ENCODE measurements at places on chromosomes 12 and 14.

GRCh38 chr12:76872415-76872814 lies 6.4 kb downstream of the CSRP2 start:
- DNase-seq: no peak

- DNase-seq: no peak
These were observed at the start of gene SAMD4A for GRCh38 chr14:54566410-54567223. SAMD4A (plus strand) TSS chr14:54567128; CDS start chr14:54567917, 789 bp downstream.

DNA sequence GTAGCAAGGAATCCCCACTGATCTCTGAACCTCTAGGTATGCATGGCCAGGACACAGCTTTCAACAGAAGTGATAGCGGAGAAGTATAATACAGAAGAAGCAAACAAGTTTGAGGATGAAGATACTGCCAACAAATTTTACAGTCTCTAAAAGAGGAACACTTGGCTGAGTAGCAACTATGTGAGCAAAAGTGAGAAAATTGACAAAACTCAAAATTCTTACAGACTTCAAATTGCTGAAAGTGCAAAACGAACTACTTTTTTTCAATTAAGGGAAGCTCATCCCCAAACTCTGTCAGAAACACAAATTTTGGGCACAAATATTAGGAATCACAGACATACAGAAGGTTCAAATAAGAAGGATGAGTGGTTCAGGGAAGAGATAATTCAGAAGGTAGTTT lies 1324.6 kb downstream of the LRFN5 start:
- no peak for DNase-seq

DNA sequence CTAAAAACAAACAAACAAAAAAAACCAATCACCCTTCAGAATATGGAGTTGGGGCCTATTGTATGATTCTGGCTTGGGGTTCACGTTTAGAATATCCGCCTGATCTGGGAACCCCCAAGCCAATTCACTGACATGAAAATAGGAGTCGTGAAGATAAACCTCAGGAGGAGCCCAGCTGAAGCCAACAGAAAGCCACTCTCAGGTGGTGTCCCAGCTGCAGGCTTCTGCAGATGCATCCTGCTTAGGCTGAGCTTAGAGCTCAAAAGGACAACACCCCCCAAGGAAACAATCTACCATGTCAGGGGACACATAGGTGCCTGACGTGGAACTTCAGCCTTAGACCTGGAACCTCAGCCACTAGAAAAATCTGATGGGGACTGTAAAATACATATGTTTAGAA lies 51.9 kb downstream of the SYNE3 start:
- DNase-seq: no peak

DNA sequence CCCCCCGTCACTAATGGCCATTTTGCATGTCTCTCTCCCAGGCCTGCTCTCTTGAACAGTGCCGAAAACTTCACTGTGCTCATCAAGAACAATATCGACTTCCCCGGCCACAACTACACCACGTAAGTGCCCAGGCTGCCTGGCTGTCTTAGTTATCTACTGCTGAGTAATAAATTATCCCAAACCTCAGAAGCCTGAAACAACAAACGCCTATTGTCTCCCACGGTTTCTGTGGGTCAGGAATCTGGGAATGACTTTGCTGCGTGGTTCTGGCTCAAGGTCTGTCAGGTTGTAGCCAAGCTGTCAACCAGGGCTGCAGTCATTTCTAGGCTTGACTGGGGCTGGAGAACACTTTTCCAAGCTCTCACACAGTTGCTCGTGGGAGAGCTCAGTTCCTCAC lies 32.6 kb downstream of the P2RX7 start:
- DNase-seq: no peak

DNA sequence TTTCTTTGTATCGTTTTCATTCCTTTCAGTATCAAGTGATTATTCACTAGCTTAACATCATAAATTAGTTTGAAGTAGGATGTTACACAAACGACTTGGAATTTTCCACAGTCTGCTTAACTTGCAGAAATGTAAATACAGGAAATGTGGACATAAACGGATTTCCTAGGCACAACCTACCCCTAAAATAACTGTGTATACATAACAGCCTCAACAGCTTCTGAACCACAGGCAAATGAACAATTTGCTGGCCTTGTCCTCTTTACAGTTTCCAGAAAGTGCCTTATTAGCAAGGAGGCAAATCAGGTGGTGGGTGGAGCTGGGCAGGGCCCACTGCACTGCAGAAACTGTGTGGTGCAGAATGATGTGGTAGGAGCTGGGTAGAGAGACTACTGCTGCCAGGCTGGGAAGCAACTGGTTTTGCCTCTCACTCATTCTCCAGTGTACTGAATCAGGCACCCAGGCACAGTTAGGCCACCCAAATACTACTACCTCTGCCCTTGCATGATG lies 14.1 kb downstream of the DRAM1 start:
- no peak for DNase-seq

All from NCI-H1436 treated with DMSO at 0.1 percent for 48 hours (cell line).